Effector memory CD8-positive, alpha-beta T cell (primary cell): ENCODE measurements at places on chromosomes 11 and 22.

DNA sequence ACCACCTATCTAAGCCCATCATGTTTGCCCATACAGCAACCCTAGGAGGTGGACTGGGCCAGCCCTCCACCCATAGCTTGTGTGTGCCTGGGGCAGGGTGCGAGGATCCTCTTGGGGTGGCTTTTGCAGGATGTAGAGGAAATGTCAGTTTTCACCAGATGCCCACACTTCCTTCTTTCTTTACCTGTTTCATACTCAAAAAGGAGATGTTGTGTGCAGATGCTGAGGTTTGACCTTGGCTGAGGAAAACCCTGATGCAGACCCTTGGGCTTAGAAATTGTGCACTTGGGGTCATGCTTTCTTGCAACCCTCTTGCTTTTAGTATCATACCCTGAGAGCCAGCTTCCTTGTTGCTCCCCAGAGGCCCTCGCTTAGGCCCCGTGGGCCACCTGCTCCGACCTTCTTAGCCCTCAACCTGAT is 2.2 kb downstream of the HTR3A start:
- H3K4me3 ChIP-seq = no peak overlapping the region
- peaks cover 3% of the 10 kb centered on the region for H3K4me1 ChIP-seq
- peaks cover 41% of the 10 kb centered on the region for H3K27me3 ChIP-seq

DNA sequence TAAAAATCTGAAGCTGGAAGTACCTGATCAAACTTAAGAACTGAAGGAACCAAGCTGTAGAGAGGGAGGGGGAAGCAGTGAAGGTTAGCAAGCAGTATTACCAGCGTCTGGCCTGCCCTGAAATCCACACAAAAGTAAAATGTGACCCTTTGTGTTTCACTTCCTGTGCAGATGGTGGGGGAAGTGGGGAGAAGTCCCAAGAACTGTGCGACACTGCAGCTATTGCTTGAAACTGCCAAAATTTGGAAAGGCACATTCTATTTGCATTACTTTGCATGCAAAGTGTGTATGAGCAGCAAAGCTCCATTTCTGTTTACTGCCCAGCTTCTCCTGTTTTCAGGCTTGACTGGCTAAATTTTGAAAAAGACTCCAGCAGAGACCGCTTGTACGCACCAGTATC is 72.1 kb upstream of the BMAL1 start:
- H3K4me3 ChIP-seq = no peak overlapping the region
- no peaks in the 10 kb centered on the region for H3K27me3 ChIP-seq
- DNase-seq = no peak

GRCh38 chr11:25667871-25668270 is 664.1 kb upstream of the ANO3 start:
- no peaks in the 10 kb centered on the region for H3K36me3 ChIP-seq
- no peaks in the 10 kb centered on the region for H3K4me1 ChIP-seq
- no peak overlapping the region for H3K4me3 ChIP-seq
- no peaks in the 10 kb centered on the region for H3K27me3 ChIP-seq

- no peaks in the 10 kb centered on the region for H3K4me1 ChIP-seq
- no peak overlapping the region for H3K27ac ChIP-seq
- peaks cover 50% of the 10 kb centered on the region for H3K27me3 ChIP-seq
Observed at GRCh38 chr11:11279956-11280689, 72.9 kb downstream of the CSNK2A3 start.

GRCh38 chr22:40367342-40367741 is 3.1 kb upstream of the SGSM3 start:
- peaks cover 60% of the 10 kb centered on the region for H3K36me3 ChIP-seq
- peaks cover 8% of the 10 kb centered on the region for H3K4me1 ChIP-seq
- no peak overlapping the region for H3K27ac ChIP-seq
- no peaks in the 10 kb centered on the region for H3K27me3 ChIP-seq
- DNase-seq = no peak
- no peak overlapping the region for H3K4me3 ChIP-seq

DNA sequence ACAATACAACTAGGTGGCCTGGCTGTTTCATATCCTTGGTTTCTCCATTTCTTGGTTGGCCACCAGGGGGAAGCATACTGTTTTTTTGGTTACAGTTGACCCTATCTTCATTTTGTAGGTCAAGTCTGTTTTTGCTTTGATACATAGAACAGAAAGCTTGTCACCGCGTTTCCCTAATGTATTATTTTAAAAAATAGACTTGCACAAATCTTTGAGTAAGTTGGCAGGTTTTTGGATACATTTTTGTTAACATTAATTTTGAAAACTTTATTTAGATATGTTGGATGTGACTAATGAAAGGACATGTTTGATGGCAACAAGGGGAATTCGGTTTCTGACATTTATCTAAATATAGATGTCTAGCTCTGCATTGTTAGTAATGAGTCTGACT is 3.0 kb downstream of the NCR3LG1 start:
- H3K4me1 ChIP-seq = peaks cover 23% of the 10 kb centered on the region
- peak overlapping the region; percentile 95 for H3K27ac ChIP-seq
- H3K27me3 ChIP-seq = no peaks in the 10 kb centered on the region
- DNase-seq = peak; percentile 65
- peak overlapping the region; percentile 95 for H3K4me3 ChIP-seq

- no peak overlapping the region for H3K4me3 ChIP-seq
- H3K4me1 ChIP-seq = peaks cover 24% of the 10 kb centered on the region
- DNase-seq = no peak
- H3K36me3 ChIP-seq = peaks cover 20% of the 10 kb centered on the region
- no peak overlapping the region for H3K27ac ChIP-seq
Observed at GRCh38 chr11:64334764-64335735, 5.0 kb upstream of the CCDC88B start.

DNA sequence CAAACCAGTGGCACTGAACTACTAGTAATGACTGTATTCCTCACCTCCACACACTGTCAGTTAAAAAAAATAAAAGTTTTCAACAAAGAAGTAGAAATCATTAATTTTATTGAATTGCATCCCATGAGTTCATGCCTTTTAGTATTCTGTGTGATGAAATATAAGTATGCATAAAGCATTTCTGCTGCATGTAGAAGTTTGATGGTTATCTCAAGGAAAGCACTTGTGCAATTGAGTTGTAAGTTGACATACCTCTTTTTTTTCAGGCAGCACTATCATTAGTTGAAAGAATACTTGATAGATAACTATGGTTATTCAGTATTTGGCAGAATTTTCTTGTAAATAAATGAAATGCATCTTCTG is 104.4 kb downstream of the STIM1 start:
- H3K27me3 ChIP-seq = no peaks in the 10 kb centered on the region
- peaks cover 4% of the 10 kb centered on the region for H3K36me3 ChIP-seq
- H3K4me1 ChIP-seq = peaks cover 40% of the 10 kb centered on the region
- no peak for DNase-seq
- peak overlapping the region; percentile 77 for H3K27ac ChIP-seq

- peaks cover 13% of the 10 kb centered on the region for H3K4me1 ChIP-seq
- peak overlapping the region; percentile 85 for H3K27ac ChIP-seq
- no peak for DNase-seq
- H3K27me3 ChIP-seq = no peaks in the 10 kb centered on the region
- H3K4me3 ChIP-seq = peak overlapping the region; percentile 91
Observed at GRCh38 chr11:78138694-78139421, 568 bp downstream of the ALG8 start.

DNA sequence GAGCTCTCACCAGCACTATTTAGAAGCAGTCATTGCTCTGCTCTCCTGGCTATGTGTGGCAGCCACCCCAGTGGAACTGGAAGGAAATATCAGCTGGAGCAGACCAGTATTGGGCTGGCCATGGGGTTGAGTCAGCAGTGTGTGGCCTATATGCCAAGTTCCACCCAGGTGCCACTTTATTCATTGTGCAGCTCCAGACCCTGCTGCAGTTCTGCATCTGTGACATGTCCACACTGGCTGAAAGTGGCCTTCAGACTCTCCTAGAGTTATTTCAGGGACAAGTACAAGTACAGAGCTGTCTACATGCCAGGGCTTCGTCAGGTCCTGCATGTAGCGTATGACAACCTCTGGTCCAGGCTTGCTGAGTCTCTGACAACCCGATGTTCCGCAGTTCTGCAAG is 55.2 kb downstream of the CABIN1 start:
- no peak overlapping the region for H3K4me3 ChIP-seq
- H3K27me3 ChIP-seq = no peaks in the 10 kb centered on the region
- peaks cover 4% of the 10 kb centered on the region for H3K4me1 ChIP-seq
- DNase-seq = no peak
- H3K27ac ChIP-seq = no peak overlapping the region

- no peaks in the 10 kb centered on the region for H3K4me1 ChIP-seq
- no peak overlapping the region for H3K4me3 ChIP-seq
- no peaks in the 10 kb centered on the region for H3K36me3 ChIP-seq
- DNase-seq = no peak
- H3K27ac ChIP-seq = peak overlapping the region; percentile 25
- H3K27me3 ChIP-seq = peaks cover 20% of the 10 kb centered on the region
Observed at GRCh38 chr11:123659311-123659710, 4.9 kb upstream of the SCN3B start.

DNA sequence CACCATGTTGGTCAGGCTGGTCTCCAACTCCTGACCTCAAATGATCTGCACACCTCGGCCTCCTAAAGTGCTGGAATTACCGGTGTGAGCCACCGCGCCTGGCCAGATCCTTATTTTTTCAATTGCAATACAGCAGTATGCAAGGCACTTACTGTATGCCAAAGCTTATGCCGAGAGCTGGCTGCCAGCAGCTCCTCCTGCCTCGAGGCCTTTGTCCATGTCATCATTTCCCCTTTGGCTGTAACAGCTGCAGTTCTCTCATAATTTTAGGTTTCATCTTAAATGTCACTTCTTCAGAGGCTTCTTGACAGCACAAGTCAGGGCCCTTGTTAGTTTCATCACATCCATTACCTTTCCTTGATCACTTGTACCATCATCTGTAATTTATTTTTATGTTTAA is 1.5 kb upstream of the SREBF2 start:
- peaks cover 14% of the 10 kb centered on the region for H3K4me1 ChIP-seq
- DNase-seq = no peak
- H3K36me3 ChIP-seq = peaks cover 24% of the 10 kb centered on the region
- H3K27me3 ChIP-seq = no peaks in the 10 kb centered on the region

DNA sequence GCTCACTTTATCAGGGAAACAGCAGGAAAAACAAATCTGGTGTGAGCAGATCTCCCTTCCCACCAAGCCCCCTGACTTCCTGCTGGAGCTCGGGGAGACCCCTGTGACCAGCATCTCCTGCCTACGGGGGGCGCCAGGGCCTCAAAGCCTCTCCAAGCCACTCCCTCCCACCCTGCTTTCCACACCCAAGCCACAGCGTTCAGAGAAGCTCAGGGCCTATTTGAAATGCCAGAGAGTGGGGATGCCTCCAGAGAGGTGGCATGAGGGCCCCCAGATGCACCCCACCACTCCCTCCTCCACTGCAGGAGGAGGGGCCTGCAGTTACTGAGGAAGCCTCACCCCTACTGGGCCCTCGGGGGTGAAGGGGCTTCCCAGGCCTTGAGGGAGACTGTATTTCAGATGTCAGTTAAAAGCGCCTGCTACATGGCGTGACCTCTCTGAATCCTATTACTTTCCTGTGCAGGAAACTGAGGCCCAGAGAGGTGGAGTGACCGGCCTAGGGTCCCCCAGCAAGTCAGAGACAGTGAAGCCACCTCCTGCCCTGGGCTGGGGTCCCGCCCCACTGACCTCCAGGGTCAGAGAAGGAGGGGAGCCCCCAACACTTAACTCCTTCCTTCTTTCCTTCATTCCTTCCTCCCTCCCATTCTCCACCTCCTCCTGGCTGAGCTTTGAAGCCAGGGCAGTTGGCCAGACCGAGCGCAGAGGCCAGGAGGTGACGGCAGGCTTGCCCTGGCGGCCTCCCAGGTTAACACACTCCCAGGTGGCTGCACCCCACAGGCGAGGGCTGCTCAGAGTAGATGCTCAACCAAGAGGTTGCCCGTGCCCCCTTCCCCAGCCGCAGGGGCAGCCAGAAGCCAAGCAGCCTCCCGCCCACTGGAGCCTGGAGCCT is 6.0 kb upstream of the CDKN1C start:
- DNase-seq = no peak
- peaks cover 20% of the 10 kb centered on the region for H3K4me1 ChIP-seq
- H3K27me3 ChIP-seq = no peaks in the 10 kb centered on the region

DNA sequence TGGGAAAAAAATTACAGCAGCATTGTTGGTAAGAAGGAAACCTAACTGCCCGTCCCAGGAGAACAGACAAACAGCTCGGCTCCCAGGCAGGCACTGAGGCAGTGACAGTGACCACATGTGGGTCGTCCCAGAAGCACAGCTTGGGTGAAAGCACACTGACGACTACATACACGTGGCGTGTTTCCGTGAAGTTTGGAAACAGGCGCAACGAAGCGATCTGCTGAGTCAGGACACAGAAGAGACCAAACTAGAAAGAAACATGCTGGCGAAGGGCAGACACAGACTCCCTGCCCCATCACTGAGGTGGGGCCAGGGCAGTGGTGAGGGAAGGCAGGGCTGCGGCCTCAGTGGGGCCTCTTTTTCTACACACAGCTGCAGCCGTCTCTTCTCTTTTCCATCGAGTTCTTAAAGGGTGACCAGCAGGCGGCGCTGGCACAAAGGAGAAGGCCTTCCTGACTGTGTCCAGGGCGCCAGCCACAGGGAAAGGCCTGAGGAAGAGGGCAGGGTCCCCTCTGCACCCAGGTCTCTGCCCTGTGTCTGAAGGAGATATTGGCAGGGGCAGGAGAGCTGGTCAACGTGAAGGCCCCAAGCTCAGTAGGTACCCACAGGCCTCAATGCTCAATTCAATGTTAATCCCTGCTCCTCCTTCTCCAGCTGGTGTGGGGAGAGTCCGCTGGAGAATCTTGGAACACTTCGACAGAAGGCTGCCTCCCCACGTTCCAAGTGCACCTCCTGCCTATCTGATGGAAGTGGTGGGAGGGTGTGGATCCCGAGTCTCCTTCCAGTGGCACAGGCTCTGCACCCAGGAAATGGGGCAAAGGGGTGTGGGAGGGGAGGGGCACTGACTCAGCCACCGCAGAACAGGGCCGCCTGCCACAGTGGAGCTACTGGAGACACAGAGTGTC is 19.9 kb downstream of the CARS1 start:
- H3K27ac ChIP-seq = peak overlapping the region; percentile 66
- H3K27me3 ChIP-seq = no peaks in the 10 kb centered on the region
- H3K4me3 ChIP-seq = peak overlapping the region; percentile 19
- H3K4me1 ChIP-seq = peaks cover 20% of the 10 kb centered on the region
- DNase-seq = no peak
- peaks cover 67% of the 10 kb centered on the region for H3K36me3 ChIP-seq

GRCh38 chr11:76217653-76218160 is 11.4 kb upstream of the WNT11 start:
- H3K4me1 ChIP-seq = no peaks in the 10 kb centered on the region
- H3K27ac ChIP-seq = no peak overlapping the region

DNA sequence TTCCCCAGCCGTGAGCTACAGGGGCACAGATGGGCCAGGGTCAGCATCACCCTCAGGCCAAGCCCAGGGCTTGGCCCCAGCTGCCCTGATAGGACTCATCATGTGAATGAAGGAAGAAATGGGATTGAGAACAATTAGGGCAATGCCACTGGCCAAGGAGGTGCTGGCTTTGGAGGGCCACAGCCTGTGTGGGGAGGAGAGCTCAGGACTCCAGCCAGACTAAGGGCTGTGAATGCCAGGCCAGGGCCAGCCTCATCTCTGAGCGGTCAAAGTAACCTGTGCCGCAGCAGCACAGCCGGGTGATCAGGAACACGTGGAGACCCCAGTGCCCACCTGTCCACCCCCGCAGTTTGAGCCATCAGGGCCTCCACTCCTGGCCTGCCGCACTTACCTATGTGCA is 10.1 kb downstream of the CHID1 start:
- H3K27ac ChIP-seq = no peak overlapping the region
- peaks cover 5% of the 10 kb centered on the region for H3K4me1 ChIP-seq
- peaks cover 11% of the 10 kb centered on the region for H3K36me3 ChIP-seq
- no peak for DNase-seq
- H3K4me3 ChIP-seq = no peak overlapping the region
